ENCODE measurements at places on chromosomes 1 and 21.

- H3K4me1 ChIP-seq, result no peaks in the 10 kb centered on the region
- no peak overlapping the region for H3K27ac ChIP-seq
- no peak for DNase-seq
- no peaks in the 10 kb centered on the region for H3K27me3 ChIP-seq
- no peaks in the 10 kb centered on the region for H3K36me3 ChIP-seq
These were observed 43.3 kb downstream of the LRRC53 start for GRCh38 chr1:74468982-74469603.

DNA sequence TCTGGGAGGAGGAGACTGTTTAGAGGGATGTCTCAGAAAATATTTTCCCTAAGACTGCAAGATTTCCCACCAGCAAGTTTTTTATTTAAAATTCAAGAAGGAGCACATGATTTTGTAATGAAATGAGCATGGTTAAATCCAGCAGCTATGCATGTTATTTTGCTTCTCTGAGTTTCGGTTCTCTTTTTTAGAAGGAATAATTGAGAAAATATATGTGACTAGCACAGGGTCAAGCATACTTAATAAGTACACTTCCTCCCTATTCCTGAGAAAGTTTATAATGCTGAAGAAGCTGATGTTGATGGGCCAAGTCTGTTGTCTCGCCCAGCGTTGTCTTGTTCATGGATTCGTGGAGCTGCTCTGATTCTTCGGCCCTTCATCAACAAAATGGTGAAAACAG is 51.2 kb downstream of the EXO1 start:
- no peaks in the 10 kb centered on the region for H3K27me3 ChIP-seq
- no peak overlapping the region for H3K27ac ChIP-seq
- H3K4me1 ChIP-seq, result no peaks in the 10 kb centered on the region
- no peaks in the 10 kb centered on the region for H3K36me3 ChIP-seq

DNA sequence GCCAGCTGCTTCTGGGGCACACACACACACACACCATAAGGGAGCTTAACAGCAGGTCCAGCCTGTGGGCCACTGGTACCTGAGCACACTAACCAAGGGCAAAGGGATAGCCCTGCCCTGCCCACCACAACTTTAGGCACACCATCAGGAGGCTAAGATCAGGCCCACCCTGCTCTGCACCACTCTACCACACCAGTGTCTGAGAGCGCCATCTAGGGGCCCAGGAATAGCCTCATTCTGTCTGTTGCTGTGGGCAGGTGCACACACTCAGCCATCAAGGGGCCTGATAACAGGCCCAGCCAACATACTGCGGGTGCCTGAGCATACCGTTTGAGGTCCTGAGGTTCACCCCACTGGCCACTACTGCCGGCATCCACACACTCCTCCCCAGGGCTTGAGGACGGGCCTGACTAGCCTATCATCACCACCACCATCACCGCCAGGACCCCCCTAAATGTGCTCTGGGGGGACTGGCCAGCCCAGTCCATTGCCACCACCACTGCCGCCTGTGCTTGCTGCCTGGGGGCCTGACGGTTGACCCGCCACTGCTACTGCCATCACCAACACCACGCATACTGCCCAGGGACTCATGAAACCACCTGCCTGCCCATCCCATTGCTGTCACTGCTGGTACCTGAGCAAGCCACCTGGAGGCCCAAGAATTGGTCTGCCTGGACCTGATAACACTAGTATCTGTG is 31.3 kb downstream of the NSL1 start:
- no peak overlapping the region for H3K4me3 ChIP-seq
- H3K36me3 ChIP-seq, result peaks cover 11% of the 10 kb centered on the region
- H3K27ac ChIP-seq, result no peak overlapping the region
- peaks cover 8% of the 10 kb centered on the region for H3K4me1 ChIP-seq

DNA sequence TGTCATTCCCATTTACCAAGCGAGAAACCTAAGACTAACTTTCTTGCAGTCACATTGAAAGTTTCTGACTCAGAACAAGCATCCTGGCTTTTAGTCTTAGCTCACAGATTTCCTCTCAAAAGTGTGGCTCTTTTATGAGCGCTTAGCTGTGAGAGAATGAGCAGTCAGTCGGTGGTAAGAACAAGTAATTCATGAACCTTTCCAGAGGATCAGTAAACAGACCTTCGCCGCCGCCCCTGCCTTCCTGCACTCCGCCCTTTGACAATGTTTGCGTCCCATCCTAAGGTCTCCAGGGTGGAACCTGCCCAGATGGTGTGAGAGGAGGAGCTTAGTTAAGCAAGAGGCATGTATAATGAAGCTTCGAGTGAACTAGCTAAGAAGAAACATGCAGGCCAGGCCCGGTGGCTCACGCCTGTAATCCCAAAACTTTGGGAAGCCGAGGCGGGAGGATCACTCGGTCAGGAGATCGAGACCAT is 142.4 kb downstream of the GLUL start:
- no peak overlapping the region for H3K27ac ChIP-seq
- H3K27me3 ChIP-seq, result peaks cover 3% of the 10 kb centered on the region
- peaks cover 2% of the 10 kb centered on the region for H3K4me1 ChIP-seq
- no peak for DNase-seq

DNA sequence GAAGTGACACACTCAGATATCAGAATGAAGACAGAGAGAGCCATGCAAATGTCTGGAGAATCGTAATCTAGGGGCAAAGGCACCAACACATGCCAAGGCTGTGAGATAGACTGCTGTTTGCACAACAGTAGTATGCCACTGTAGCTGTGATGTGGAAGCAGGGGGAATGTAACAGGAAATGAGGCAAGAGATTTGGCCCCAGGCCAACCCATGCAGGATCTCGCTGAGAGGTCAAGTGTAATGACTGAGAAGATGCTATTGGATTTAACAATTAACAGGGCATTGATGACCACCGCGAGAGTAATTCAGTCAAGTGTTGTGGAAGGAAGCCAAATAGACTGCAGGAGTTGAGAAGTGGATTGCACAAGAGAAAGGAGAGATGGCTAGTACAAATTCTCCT is 107.3 kb upstream of the ST6GALNAC5 start:
- no peak overlapping the region for H3K27ac ChIP-seq
- H3K4me3 ChIP-seq, result no peak overlapping the region
- DNase-seq, result no peak

DNA sequence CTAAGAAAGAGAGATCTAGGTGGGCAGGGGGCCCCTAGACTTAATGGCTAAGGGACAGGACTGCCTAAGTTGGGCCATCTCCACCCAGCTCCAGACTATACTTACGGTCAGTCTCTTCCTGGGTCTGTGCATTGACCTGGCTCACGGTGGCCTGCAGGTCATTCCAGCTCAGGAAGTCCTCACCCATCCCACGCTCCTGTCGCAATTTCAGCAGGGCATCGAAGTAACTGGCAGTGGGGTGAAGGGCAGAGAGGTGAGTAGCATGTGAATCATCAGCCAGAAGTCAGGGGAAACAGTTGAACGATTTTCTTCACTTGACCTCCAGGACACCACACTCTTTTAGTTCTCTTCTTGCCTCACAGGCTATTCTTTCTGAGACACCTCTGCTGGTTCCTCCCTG is 20.5 kb downstream of the IQGAP3 start:
- H3K36me3 ChIP-seq, result no peaks in the 10 kb centered on the region
- peaks cover 5% of the 10 kb centered on the region for H3K27me3 ChIP-seq
- DNase-seq, result no peak
- H3K27ac ChIP-seq, result no peak overlapping the region

DNA sequence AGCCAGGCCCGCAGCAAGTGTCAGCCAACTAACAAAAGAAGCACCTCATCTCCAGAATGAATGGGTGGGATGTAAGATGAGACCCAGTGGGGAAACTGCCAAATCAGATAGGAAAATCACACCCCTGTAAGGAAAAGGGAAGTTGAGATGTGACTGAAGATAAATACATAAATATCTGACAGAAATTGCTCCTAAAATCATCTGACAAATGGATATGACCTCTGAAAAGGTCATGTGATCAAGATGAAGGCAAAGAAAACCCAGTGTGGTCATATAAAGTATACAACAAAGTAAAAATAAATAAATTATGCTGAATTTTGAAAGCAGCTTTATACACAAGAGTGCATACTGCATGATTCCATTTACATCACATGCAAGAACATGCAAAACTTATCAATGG is 12.7 kb downstream of the SIPA1L2 start:
- no peak overlapping the region for H3K4me3 ChIP-seq
- H3K36me3 ChIP-seq, result no peaks in the 10 kb centered on the region
- H3K27me3 ChIP-seq, result no peaks in the 10 kb centered on the region
- H3K4me1 ChIP-seq, result peaks cover 4% of the 10 kb centered on the region
- DNase-seq, result no peak

DNA sequence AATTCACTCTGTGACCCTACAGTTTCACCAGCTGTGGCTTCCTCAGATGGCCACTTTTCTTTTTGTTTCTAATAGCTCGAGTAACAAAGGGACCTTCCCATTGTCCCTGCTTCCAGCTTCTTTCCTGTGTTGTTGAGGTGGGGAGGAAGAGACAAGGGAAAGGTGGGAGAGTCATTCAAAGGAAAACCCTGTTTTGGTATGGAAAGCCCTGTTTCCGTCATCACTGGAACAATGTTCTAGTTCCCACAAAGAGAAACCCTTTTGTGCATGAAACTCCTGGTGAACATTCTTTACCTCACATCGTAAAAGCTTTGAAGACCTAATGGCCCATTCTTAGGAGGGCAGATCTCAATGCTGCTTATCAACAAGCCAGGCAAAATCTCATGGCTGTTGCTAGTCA is 62.2 kb downstream of the ABCA4 start:
- peaks cover 4% of the 10 kb centered on the region for H3K27me3 ChIP-seq
- H3K36me3 ChIP-seq, result no peaks in the 10 kb centered on the region
- no peak overlapping the region for H3K27ac ChIP-seq

DNA sequence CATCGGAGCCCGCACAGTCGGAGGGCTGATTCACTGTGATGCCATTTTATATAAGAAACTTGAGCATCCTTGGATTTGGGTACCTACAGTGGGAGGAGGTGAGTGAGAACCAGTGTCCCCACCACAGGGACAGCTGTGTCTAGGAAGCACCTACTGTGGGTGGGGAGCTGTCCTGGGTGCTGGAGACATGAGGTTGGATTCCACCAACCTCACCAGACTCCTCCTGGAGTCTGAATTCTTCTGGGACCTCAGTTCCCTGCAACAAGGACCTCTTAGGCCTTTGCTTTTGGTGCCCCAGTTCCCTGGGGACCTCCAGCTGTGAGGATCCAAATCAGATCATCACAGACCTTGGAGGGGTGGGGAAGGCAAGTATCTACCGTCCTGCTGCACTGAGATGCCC is 188.8 kb downstream of the PRDM16 start:
- no peak for DNase-seq
- no peak overlapping the region for H3K27ac ChIP-seq
- H3K36me3 ChIP-seq, result no peaks in the 10 kb centered on the region

GRCh38 chr1:231964961-231965360 is 338.4 kb downstream of the DISC1 start:
- H3K4me1 ChIP-seq, result no peaks in the 10 kb centered on the region
- H3K36me3 ChIP-seq, result peaks cover 2% of the 10 kb centered on the region
- H3K27ac ChIP-seq, result no peak overlapping the region
- no peak for DNase-seq
- H3K27me3 ChIP-seq, result no peaks in the 10 kb centered on the region
- H3K4me3 ChIP-seq, result no peak overlapping the region

GRCh38 chr1:52926864-52927211 is 238 bp upstream of the SCP2 start:
- H3K27ac ChIP-seq, result no peak overlapping the region
- peaks cover 3% of the 10 kb centered on the region for H3K4me1 ChIP-seq
- H3K36me3 ChIP-seq, result no peaks in the 10 kb centered on the region
- H3K27me3 ChIP-seq, result no peaks in the 10 kb centered on the region
- no peak for DNase-seq

- no peak overlapping the region for H3K4me3 ChIP-seq
- H3K4me1 ChIP-seq, result no peaks in the 10 kb centered on the region
- DNase-seq, result no peak
- H3K27me3 ChIP-seq, result no peaks in the 10 kb centered on the region
These were observed 1102.5 kb downstream of the AMY1C start for GRCh38 chr1:104852151-104852550.

DNA sequence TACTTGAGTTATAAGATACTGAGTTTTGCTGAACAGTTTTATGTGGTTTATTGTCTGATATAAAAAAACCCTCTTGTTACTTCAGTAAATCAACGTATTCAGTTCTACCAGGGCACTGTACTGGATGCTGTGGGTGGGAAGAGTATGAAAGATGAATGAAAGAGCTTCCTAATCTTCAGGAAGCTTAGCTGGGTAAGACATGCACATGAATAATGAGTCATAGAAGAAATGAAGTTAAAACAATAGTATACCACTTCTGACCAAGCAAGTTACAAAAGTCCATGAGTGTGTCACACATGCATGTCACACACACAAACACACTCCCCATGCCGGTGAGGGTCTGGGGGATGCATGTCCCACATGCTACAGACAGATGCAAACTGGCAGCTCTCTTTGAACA is 105.9 kb downstream of the SIPA1L2 start:
- H3K27ac ChIP-seq, result no peak overlapping the region
- peaks cover 11% of the 10 kb centered on the region for H3K4me1 ChIP-seq
- no peaks in the 10 kb centered on the region for H3K36me3 ChIP-seq
- H3K4me3 ChIP-seq, result no peak overlapping the region
- DNase-seq, result no peak
- H3K27me3 ChIP-seq, result no peaks in the 10 kb centered on the region

GRCh38 chr1:193069748-193070385 is 10.5 kb downstream of the RO60 start:
- no peak overlapping the region for H3K4me3 ChIP-seq
- no peaks in the 10 kb centered on the region for H3K27me3 ChIP-seq
- no peaks in the 10 kb centered on the region for H3K36me3 ChIP-seq
- H3K4me1 ChIP-seq, result peaks cover 2% of the 10 kb centered on the region
- H3K27ac ChIP-seq, result peak overlapping the region; percentile 63
- no peak for DNase-seq

Measured in T-cell (primary cell).